ENCODE measurements at places on chromosomes 7 and 10.
A peak's percentile ranks its signal among the peaks of the same experiment; 100 is the strongest.

GRCh38 chr7:142188154-142188553 is 69.7 kb downstream of the PRSS58 start:
- no peak for DNase-seq

GRCh38 chr10:15200626-15201025 is 32.1 kb upstream of the NMT2 start:
- DNase-seq: no peak

GRCh38 chr7:78020136-78020873 is 221.7 kb downstream of the PHTF2 start:
- peak; percentile 35 for DNase-seq

DNA sequence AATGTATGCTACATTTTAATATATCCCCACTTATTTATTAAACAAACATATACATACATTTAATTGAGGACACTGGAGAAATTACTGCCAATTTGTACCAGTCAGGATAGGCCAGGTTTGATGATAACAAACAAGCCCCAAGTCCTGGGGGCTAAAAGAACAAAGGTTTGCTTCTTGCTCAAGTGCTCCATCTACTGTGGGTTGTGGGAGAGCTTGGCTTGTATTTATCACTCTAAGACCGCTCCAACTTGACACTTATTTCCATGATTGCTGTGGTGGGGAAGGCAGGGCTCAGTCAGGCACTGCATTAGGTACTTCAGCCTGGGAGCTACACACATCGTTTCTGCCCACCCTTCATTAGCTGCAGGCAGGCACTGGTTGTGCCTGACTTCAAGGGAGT is 136.6 kb upstream of the ZNF32 start:
- no peak for DNase-seq

DNA sequence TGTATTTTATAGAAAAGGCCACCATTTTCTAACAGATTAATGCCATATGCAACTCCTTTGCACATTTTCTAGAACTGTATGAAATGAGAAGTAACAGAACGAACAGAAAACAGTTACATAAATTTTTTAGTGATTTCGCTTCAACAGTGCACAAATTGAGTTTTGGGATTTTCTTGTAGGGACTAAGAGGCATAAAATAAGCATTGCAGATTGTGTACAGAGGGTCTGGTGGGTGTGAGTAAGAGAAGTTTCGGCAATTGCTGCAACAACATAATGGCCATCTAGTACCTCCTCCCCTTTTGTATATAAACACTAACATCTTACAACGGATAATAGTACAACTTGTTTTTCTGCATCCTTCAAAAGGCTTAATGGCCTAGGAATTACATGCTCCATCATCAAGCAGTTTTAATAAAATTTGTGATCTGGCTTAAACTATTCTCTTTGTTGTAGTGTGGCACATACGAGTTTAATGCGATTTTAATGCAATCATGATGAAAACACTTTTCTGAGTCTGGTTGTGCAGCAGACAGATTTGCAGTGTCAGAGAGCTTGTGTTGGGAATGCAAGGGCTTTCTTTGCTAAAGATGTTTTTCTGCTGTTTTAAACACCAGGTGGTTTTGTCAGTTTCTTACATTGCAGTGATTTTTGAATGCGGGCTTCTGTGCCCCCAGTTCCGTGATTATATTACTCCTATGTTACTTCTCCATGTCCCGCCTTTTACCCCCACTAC is 2.9 kb downstream of the GLCCI1 start:
- no peak for DNase-seq

DNA sequence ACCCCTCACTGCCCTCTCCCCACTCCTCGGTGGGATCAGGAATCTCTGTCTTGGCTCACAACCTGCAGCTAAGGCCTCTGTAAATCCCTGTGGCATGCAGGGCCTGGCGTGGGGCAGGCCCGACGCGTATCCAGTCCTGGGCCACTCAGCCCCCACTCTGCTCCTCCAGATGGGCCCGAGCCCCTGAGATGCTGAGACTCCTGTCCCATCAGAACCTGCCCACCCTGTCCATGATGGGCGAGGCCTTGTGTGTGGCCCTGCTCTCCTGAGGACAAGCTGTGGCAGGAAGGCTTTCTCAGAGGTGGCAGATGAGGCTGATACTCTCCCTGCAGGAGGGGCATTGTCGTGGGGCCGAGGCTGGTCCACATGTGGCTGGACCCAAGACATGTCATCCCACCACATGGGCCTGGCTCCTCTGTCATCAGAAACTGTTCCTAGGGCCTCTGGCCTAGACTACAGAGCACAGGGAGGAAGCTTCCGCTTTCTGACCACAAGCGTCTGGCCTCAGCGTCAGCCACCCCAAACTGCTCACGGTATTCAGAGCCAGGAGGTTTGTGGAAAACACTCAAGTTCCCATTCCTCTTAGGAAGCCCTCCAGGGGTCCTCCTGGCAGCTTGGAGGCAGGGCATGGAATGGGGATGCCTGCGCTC is 6.0 kb downstream of the ALOX5 start:
- no peak for DNase-seq

- no peak for DNase-seq
Measured at GRCh38 chr7:134343796-134344195, 27.1 kb upstream of the SLC35B4 start.

- peak; percentile 16 for DNase-seq
Measured at GRCh38 chr10:73889014-73889413, 14.7 kb upstream of the CAMK2G start.

GRCh38 chr7:157990881-157991250 is 596.8 kb downstream of the PTPRN2 start:
- DNase-seq: no peak

- peak; percentile 39 for DNase-seq
Measured at GRCh38 chr10:21527598-21528235, 2.2 kb upstream of the SKIDA1 start.
